Trophoblast cell (in vitro differentiated cells and primary cell): ENCODE measurements at places on chromosomes 3 and 15.

DNA sequence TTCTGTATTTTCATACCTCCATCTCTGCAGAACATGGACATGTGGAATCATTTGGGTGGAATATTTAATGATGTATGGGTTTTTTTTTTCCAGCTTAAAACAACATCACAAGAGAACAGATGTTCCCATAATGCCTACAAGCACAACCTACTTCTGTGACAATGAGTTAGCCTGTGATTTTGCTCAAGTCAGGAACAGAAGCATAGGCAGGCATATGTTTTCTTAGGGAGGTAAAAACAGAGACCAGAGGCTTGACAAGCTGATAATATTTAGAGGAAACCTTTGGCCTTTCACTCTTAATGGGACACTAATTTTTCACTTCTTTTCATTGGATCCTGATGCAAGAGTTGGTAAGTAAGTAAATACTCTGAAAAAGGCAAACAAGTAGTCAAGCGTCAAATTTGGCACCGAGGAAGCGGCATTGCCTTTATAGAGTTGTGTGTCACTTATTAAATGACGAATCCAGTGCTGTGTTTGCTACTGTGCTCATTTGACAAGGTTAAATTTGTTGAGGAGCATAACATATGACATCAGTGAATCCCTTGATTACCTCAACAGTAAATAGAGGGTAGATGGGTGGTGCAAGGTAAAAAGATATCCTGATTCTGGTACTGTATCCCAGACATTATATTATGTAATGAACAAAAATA, 66.7 kb upstream of the RBMS3 start:
- DNase-seq = no peak

DNA sequence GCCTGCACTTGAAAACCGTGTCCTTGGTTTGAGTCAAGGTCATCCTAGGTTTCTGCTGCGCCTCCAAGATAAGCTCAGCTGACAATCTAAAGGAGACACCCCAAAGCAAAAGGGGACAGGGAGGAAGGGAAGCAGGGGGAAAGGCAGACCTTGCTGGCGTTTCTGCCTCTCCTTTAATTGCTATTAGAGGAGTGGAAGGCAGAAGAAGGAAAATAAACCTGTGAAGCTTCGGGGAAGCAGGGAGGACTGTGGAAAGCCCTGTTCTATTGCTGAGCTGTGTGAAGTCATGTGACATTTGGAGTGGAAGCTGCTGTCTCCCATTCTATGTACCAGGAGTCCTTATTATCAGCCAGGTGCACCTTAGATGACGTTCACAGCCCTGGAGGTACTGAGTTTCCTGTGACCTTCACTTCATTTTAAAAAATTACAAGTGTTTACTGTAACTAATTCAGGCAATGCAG, 21.5 kb upstream of the CHD2 start:
- no peak for DNase-seq

DNA sequence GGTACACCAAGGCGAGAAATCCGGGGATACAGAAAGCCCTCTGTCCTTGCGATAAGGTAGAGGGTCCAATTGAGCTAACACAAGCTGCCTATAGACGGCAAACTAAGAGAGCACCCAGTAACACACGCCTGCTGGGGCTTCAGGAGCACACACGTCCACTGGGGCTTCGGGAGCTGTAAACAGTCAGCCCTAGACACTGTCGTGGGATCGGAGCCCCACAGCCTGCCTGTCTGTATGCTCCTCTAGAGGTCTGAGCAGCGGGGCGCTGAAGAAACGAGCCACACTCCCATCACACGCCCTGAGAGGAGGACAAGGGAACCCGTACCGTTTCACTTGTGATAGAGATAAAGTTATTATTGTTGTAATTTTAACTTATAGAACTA, 486 bp downstream of the SAMMSON start:
- DNase-seq = no peak

- DNase-seq = peak; percentile 64
These were observed 18.1 kb downstream of the MB21D2 start for GRCh38 chr3:192899540-192899982.

DNA sequence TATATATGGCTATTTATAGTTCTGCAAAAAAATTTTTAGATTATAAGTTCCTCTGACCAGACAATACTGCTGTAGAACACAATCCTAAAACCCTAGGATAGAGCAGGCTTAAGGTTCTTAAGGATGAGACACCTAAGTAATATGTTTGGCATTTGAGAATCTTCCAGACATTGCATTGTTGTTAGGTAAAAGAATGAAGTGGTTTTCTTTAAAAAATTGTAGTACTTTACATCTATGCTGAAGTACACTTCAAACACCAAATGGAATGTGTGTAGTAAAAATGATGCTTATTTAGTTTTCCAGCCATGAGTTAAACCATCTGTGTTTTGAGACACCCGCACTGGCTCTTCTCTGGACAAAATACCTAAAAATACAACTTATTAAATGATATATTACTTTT, 857.7 kb downstream of the OTOL1 start:
- no peak for DNase-seq

DNA sequence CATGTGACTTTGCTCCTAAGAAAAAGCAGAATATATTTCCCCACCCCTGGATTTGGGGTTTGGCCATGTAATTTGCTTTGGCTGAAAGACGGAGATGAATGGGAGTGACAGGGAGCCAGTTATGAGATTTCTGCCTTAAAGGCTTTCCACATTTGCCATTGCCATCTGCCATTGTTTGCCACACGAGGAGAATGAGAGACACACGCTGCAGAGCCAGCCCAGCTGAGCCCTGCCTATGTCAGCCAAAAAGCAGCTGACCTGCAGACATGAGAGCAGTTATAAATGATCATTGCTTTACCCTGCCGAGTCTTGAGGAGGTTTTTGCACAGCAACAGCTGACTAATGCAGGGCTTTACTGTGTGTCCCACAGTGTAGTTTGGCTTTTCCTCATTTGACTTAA, 40.6 kb upstream of the RFTN1 start:
- DNase-seq = no peak

DNA sequence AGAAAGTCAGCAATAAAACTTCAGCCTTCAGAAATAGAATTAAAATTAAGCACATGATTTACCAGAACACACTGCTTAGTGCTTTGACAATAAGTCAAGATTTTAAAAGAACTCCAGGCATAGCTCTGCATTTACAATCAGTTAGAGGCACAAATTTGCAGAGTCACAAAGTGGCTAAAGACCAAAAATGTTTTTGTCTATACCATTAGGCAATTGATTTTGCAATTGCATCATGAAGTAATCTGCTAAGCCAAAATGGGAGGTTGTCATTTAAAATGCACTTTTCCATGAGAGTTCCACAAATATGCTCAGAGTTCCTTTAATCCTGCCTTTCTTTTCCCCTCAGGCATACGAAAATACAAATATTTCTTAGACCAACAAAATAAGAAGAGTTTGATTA, 10.1 kb upstream of the DCP1A start:
- no peak for DNase-seq

DNA sequence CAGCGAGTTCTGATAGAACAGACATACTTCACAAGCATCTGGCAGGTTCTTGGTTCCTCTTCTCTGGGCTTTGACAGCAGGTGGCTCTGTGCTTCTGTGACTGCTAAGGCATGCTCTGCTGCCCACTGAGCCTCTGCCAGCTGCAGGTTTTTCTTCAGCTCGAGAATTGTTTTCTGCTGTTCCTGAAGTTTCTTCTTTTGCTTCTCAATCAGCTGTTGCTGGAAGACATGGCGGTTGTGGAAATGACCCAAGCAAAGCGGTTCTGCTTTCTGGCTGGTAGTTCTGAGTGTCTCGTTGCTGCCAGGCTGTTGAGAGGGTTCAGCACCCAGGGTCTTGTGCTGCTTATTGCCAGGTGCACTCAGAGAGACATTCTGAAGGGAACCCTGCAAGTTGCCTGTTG, 50.8 kb downstream of the CCDC191 start:
- no peak for DNase-seq

DNA sequence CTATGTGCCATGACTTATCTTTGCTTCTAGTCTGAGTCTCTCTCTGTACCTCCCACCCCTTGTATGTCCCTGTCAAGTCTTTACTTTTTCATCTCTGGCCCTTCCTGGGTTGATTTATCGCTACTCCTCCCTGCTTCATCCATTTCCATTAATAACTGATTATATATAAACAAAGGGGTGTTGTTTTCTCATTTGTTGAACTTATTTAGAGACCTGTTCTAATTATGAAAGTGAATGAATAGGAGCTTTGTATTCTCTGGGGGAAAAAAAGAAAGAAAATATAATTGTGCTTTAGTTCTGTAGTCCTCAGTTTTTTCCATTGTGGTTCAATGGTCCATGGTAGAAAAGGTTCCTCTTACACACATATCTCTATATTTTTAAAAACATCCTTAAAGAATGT, 328.9 kb upstream of the PPP2R3A start:
- DNase-seq = no peak

GRCh38 chr15:80404057-80404760, at the start of gene ARNT2:
Gene ARNT2 (plus strand): TSS chr15:80404382. CDS start chr15:80404516, 134 bp downstream.
- no peak for DNase-seq

GRCh38 chr3:53324105-53324504, 23.2 kb downstream of the DCP1A start:
- no peak for DNase-seq

GRCh38 chr15:91973481-91973880, 120.0 kb downstream of the SLCO3A1 start:
- DNase-seq = no peak

DNA sequence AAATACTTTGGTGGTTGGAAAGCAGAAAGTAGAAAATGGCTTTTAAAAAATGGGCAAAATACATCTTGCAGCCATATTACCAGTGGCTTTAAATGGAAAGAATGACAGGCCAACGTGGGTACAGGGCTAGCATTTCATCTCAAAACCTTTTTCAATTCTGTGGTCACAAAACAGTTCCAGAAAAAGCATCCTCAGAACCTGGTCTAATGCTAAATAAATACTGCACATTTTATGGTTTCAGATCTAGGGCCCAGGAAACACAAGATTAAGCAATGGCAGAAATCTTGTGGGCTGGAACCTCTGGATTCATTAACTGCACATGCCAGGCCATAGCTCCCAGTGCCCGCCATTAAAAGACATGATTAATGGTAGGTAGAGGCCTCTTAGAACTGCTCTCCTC, 470.2 kb upstream of the RASGRP1 start:
- DNase-seq = no peak

DNA sequence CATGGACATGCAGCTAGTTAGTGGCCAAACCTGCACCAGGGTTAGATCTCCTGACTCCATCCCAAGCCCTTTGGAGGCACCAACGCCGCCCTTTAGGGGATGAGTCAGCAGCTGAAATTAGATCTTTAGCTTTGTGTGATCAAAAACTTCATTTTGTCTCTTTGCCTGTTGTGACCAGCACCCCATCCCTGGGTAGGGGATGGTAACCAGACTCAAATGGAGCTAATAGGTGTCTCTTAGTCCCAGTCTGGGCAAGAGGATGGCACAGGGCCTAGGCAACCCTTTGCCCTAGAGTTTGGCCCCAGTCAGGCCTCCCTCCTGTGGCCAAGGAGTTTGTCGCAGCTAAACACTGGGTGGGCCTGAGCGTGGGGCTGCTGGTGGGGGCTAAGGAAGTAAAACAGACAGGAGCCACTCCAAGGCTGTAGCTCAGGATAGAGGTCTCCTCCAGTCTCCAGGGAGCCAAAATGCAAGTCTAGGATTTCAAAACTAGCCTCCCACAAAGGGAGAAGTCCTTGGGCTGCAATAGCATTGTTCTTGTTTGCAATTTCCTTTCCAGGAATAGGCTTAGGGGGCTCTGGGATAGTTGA, 105.1 kb downstream of the CPN2 start:
- DNase-seq = no peak

DNA sequence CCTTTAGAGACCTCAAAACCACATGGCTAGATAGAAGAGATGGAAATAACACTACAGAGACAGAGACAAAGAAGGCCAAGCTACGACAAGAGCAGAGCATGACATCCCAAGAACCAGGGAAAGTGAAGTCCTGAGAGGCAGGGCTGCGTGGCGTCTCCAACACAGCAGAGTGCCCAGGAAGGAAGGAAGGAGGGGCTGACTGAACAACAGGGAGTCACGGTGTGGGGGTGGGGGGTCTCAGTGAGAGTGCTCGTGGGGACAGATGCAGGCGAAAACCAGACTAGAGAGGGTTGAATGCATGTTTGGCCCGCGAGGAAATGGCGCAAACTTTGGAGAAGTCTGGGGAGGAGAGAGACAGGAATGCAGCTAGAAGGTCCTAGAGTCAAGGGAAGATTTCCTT, 44.0 kb downstream of the ADAMTS17 start:
- DNase-seq = no peak

DNA sequence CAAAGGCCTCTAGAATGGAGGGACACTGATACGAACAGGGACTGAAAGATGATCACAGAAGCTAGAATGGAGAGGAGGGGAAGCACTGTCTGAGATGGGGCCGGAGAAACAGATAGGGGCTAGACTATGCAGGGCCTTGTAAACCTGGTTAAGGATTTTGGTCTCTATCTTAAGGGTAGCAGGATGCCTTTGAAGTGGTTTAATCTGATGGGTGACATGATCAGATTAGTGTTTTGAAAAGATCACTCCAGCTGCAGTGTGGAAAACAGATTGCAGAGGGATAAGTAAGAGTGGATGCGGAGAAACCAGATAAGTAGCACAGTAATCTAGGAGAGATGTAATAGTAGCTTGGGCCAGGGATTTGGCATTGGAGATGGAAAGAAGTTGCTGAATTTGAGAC, 108.1 kb downstream of the RSRC1 start:
- no peak for DNase-seq

GRCh38 chr3:62582495-62583172, 209.3 kb upstream of the FEZF2 start:
- DNase-seq = no peak

DNA sequence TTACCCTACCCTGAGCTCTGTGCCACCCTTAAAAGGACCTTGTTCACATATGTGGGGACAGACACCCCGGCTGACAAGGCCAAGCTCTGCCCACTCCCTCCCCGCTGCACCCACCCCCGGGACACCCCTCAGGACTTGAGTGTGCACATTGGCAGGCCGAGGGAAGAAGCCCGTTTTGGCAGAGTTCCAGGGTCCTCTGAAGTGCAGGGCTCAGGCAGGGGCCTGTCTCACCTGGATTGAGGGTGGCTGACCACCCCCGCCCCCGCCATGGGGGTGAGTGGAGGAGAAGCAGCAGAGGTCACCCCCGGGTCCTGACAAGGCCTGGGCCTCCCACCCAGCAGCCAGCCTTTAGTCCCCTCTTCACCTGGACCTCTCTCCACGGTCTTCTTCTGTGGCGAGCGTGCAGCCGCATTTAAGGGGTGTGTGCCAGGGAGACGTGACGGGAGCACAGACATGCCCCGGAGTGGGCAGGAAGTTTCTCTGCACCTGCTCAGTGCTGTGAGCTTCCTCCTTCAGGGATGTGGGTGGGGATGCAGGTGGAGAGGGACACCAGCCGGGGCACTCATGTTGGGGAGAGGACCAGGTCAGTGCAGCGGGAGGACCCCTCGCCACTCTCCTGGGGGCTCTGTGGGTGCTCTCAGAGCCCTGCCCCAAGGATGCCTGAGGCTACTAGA, 50.7 kb downstream of the LINGO1 start:
- DNase-seq = no peak

- no peak for DNase-seq
These were observed 43.1 kb downstream of the SAMMSON start for GRCh38 chr3:70042641-70043040.

GRCh38 chr3:38574411-38575278, 74.8 kb downstream of the SCN5A start:
- DNase-seq = peak; percentile 1

GRCh38 chr15:86231864-86232721, 152.4 kb downstream of the AGBL1 start:
- no peak for DNase-seq

GRCh38 chr3:42051384-42052131, 39.6 kb upstream of the TRAK1 start:
- DNase-seq = peak; percentile 47

GRCh38 chr3:87247430-87247773, 20.3 kb downstream of the CHMP2B start:
- DNase-seq = no peak
